ENCODE measurements at places on chromosomes 11 and 22.
A peak's percentile ranks its signal among the peaks of the same experiment; 100 is the strongest.

DNA sequence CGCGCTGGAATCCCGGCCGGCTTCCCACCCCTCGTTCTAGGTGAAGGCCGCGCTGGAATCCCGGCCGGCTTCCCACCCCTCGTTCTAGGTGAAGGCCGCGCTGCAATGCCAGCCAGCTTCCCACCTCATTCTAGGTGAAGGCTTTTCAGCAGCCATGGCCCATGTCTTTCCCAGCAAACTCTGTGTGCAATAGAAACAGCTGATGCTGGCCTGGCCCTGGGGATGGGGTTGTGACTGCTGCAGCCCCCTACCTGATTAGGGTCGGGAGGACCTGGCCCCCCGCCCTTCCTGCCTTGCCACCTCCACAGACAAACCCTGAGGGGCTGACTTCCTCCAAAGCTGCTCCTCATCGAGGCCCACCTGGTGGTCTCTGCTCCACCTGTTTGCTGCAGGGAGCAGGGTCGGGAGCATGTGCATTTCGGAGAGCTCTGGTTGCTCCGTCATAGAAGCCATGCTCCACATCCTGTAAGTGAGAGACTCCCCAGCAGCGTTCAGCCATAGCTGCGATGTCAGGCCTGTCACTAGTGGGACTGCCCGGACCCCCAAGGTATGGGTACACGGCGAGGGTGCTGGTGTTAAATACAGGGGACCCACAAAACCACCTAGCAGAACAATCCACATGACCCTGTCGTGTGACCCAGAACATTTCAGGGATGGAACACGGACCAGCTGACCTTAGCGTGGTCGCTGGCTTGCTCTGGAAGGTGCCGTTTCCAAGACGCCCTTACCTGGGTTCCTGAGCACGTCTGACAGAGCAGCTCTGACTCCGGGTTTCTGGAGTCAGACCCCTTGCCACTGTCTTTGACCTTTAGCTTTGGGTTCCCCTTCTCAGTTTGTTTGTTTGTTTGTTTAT, 3.3 kb downstream of the ZBED4 start:
- no peak for DNase-seq

GRCh38 chr22:40572976-40573375, 63.5 kb downstream of the MRTFA start:
- DNase-seq: peak; percentile 40

DNA sequence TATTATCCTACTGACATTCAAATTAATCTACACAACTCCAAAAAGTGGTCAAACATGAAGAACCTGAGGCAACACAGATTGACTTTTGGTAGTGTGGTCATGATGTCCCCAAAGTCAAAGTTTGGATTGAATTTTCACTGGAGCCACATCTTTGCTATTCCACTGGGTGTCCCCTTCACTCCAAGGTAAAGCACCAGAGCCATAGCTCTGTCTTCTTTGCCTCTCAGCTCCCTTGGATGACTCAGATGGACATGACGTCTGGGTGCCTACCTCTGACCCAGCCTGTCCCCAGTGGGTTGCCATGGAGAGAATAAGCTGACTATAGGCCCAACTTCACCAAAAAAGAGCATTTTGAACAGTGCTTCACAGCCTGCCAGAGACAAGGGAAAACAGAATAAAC, 57.4 kb upstream of the ARHGAP42 start:
- no peak for DNase-seq

- DNase-seq: peak; percentile 45
Observed at GRCh38 chr11:12303421-12304149, 73.8 kb upstream of the PARVA start.

DNA sequence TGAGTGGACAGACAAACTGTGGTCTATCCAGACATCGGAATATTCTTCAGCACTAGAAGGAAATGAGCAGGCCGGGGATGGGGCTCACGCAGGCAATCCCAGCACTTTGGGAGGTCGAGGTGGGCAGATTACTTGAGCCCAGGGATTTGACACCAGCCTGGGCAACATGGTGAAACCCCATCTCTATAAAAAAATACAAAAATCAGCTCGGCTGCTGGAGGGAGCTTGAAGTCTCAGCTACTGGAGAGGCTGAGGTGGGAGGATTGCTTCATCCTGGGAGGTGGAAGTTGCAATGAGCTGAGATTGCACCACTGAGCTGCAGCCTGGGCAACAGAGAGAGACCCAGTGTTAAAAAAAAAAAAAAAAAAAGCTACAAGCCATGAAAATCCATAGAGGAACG, 8.0 kb upstream of the CTSD start:
- DNase-seq: peak; percentile 85

- no peak for DNase-seq
Observed at GRCh38 chr11:83720675-83721074, 434.5 kb upstream of the CCDC90B start.

DNA sequence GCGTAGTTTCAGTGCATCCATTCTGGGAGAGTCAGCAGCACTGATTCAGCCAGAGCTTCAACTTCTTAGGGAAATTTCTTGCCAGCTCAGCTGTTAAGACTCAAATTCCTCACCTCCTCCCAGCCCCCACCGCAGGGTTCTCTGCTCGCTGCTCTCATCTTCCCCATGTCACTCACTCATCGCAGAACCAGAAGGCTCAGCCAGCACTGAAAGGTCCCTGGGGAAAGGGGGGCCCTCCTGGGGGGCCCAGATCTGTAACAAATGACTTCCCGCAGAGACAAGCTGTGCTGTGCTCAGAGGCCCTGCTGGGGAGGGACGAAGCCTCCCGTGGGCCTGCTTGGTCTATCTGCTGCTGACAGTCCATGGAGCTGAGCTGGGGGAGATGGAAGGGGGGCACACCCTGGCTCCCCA, 220.6 kb downstream of the NTM start:
- DNase-seq: peak; percentile 17

- DNase-seq: no peak
Observed at GRCh38 chr22:44005524-44005923, 18.6 kb upstream of the PARVB start.

DNA sequence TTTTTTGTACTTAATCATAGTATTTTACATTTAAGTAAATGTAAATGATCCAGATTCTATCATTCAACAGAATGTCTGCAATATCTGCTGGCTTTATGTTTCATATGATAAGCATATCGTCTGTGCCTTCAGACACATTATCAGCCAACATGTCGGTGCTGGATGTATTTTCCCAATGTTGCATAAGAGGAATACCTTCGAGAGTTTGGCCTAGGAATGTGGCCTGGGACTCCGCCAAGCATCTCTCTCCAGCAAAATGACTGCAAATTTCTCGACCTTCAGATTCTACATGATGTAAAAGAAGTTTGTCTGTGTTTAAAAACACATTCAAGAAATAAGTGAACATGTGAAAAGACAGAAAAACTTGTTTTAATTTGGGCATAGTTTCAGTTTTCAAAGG, 6.9 kb downstream of the BDNF start:
- no peak for DNase-seq

- no peak for DNase-seq
Observed at GRCh38 chr22:46098525-46099475, 51.5 kb upstream of the PPARA start.

DNA sequence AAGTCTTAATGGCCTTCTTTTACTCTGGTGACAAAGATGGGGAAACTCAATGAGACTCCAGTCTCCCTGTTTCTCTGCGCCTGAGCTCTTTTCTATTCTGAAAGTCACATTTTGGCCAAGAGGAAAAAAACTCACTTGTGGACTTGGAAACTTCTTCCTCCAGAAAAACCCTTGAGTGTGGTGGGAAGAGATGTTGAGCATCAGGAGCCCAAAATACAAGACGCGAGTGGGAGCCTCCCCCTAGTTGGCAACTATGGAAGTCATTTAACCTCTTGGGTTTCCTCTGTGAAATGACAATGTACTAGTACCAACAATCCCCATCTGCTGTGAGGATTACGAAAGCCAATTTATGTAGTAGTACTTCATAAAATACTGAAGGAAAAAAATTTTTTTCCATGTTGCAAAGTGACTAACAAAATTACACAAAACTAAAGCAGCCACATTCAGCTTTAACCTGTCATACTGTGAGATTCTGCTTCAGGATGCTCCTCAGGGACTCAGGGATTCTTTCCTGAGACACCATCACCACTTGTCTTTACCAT, 524 bp upstream of the SLC25A17 start:
- DNase-seq: peak; percentile 61

DNA sequence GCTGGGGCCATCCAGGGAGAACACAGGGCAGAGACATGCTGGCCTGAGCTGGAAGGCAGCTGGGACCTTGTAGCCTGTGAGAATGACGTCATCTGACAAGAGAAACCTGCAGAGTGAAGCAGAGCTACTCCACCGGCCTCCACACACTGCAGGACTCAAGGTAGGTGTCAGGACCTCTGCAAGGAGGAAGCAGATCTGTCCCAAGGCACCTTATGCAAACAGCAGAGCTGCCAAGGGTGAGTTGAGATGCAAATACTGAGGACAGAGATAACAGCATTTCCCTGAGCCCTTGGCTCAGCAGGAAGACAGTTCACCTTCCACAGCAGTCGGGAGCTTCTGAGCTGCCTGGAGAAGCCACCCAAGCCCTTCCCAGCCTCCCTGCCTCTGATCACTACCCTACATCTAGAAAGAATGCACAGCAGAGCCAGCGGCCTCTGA, 51.9 kb upstream of the IGSF9B start:
- no peak for DNase-seq

GRCh38 chr11:69718147-69718546, 14.3 kb upstream of the FGF19 start:
- no peak for DNase-seq

GRCh38 chr11:44726283-44727113, at the start of gene TSPAN18:
Gene TSPAN18, plus strand, starts transcription at chr11:44726962. Its CDS starts 179,455 bp downstream, at chr11:44906417.
- no peak for DNase-seq

- DNase-seq: no peak
Observed at GRCh38 chr11:88098289-88098688, 77.0 kb downstream of the RAB38 start.

DNA sequence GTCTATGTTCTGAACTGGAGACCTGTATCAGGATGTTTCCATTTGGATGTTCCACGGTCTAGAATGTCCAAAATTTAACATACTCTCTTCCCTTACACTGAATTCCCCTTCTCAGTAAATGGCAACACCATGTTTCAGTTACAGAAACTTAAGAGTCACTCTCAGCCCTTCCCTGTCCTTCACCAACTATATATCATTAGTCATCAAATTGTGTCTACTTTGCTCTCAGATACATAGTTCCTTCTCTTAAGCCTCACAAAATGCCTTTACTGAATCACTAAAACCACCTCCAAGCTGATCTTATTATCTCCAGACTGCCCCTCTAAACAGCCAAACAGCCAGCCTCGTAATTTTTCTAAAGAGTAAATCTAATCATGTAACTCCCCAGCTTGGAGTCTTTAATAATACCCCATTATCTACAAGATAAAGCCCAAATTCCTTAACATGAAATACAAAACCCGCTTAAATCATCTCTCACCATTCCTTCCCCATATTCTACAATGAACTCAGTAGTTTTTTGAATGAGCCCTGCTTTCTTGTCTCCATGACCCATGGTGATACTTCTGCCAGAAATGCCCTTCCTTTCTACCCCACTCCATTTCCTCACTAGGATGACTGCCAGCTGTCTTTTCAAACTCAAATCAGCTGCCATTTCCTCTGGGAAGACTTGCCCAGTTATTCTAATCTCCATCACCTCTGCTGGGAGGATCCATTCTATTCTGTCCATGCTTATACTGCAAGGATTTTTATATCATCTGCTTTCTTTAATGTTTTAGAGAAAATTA, 102.7 kb upstream of the ARHGAP42 start:
- no peak for DNase-seq

GRCh38 chr11:119918347-119918746, 189.3 kb upstream of the NECTIN1 start:
- DNase-seq: no peak

DNA sequence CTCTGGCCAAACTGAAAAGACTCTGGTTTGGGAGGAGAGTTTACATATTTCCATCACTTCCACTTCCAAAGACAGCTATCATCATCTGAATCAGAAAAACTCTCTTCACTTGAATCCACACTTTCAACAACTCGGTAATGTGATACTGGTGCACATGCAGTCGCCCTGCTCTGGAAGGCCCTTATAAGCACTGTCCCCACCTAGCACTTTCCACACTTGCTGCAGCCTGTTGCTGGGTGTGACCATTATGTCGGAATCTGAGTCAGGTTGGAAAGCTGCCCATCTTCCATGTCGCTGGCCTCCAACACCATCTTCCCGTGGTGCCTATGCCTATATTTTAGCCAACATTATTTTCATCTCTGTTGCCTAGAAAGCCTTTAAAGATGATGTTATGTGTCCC, 1.1 kb upstream of the OR10A5 start:
- DNase-seq: no peak

DNA sequence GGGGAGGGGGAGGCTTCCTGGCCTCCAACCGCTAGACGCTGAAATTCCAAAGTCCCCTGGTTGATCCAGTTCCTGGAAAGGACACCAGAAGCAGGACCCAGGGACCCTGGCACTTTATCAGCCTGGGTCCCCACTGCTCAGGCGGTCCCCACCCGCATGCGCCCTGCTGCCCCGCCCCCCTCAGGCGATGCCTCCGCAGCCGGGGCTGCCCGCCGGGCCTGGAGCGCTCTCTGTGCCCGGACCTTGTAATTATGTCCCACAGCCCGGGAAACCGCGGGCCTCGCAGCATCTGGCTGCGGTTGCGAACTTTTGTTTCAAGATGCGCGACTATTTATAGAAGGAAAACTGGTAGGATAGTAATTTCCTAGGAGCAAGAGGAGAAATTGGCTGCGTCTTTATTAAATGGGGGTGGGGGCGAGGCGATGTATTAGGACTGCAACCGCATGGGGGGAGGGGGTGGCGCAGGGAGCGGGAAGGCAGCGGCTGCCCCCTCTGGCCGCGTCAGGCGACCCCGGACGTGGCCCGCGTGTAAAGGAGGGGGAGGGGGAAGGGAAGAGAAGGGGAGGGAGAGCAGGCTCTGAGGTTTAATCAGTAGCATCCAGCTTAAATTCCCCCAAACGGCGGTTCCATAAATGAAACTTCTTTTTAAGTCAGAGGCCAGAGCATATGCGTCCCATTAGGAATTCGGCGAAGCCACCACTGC, 6.1 kb downstream of the WNT7B start:
- peak; percentile 72 for DNase-seq

GRCh38 chr22:19289475-19290161, 1.9 kb downstream of the CLTCL1 start:
- DNase-seq: peak; percentile 95

DNA sequence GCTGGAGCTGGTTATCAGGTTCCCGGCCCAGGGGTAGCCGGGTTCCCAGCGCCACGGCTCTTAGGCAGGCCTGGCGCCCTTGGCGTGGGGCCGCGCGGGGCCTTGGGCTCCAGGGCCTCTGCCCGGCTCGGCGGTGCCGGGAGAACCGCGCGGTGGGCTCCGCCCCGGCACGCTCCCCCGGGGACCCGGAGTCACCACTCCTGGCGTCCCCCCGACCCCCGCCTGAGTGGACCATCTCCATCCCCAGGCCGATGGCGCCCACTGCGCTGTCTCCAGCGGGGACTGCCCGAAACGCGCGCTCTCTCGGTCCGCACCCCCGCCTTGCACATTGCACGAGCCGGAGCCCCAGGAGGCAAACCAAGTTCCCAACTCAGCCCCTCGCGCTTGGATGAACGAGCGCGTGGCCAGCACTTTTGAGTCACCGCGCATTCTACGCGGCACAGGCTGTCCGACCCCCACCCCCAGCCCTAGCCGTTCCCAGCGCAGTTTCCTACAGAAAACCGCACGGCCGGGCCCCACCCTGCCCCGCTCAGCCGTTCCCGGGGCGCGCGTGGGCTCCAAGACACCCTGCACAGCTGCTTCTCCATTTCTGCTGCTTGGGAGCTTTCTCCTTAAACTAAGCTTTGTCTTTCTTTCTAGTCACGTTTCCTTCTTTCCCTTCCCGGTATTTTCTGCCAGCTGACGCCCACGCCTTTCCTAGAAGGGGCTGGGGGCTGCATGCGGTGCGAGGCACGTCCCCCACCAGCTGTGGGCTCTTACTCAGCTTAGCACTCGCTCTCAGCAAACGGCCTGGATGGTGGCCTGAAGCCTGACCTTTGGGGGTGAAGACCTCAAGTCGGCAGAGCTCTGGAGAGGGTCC, 650 bp upstream of the CHID1 start:
- DNase-seq: peak; percentile 46

Data from fibroblast of lung (primary cell).